Left lung (tissue), 14 donors: ENCODE measurements at places on chromosomes 2 and 18.

GRCh38 chr2:228444161-228444560 lies 262.7 kb upstream of the SPHKAP start:
- DNase-seq: no peak

DNA sequence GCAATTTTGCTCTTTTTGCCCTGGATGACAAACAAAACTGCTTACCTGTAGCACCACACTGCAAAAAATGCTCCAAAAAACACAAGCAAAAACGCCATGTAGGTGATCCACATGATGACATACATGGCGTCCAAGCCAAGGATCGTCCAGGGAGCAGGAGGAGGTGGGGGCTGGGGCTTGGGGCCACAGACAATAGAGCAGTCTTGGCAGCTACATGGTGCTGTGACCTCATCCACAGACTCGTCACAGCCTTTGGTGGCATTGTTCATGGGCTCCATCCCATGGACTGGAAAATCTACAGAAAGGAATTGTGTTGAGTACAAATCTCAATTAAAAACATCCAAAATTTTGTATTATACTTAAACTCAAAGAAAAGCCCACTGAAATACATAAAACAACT lies 26.1 kb downstream of the NPC1 start:
- DNase-seq: no peak

DNA sequence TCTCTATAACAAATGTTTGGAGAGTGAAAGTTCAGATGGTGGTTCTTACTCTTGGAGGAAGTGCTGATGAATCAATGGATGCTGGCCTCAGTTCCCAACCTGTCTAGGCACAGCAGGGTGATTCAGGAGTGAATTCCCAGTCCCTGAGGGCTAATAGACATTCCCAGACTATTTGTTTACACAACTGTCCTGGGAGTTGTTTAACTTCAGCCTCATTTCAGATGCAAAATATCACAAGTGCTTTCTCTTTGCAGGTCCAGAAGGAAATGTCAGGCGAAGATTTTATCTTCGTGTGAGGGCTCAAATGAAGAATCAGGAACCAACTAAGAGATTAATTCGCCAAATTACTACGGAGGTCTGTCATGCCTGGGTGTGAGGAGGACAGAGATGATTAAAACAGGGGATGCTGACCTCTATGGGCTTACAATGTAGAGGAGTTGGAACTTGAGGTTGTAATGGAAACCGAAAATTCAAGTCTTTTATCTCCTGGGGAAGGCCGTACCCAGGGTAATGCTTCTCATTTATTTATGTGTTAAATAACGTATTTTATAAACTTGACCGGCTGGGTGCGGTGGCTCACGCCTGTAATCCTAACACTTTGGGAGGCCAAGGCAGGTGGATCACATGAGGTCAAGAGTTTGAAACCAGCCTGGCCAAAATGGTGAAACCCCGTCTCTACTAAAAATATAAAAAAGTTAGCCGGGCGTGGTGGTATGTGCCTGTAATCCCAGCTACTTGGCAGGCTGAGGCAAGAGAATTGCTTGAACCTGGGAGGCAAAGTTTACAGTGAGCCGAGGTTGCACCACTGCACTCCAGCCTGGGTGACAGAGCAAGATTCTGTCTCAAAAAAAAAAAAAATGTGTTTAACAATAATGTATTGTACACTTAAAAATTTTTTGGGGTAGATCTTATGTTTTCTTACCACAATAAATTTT lies 38.7 kb upstream of the SLC1A4 start:
- DNase-seq: no peak

DNA sequence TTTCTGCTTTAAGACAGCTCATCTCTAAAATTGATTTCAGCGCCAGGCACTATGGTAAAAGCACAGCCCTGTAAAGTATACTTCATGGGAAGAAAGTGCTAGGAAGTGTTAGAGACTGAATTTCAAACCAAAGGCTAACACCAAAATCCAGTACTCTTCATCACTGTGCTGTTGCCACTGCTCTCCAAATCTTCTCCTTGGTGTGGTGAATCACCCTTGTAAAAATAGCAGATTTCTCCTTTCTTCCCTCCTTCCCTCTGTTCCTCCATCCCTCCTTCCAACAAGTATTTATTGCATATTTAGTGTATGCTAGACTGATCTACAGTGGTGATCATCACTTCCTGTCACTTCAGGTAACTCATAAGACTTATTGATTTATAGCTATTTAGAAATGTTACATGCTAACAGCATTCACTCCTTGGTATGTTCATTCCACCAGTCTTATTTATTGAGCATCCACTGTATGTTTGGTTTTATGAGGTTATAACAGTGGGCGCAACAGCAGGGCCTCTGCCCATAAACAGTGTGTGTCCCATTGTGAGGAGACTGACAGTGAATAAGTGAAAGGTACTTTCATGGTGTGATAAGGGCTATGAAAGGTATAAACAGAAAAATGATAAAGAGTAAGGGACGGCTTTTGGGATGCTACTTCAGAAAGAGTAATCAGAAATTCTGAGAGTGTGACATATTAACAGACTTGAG lies 20.0 kb downstream of the KDM3A start:
- no peak for DNase-seq

- no peak for DNase-seq
Observed at GRCh38 chr2:81895620-81896250, 1591.2 kb upstream of the LRRTM1 start.

DNA sequence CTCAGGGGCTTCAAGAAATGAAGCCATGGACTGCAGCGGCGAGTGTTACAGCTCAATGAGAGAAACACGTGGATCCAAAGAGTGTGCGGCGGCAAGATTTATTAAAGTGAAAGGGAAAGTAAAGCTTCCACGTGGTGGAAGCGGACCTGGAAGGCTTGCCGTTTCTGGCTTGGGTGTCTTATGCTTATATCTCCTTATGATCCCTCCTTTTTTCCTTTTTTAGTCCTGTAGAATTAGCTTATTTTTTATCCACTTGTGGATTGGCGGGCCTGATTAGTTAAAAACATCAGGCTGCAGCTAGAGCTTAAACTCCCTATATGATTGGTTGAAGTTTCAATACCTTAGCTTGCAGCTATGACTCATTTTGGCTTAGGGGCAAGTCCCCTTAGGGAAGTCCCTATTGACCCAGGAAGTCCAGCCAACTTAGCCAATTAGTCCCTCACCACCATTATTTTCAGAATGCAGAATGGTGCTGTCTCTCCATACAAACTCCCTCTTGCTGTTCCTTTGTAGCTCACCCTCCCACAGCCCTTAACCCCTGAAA lies 11.6 kb upstream of the HNMT start:
- DNase-seq: no peak

- no peak for DNase-seq
Observed at GRCh38 chr2:219433666-219434467, 776 bp upstream of the SPEG start.

- no peak for DNase-seq
Observed at GRCh38 chr2:240433973-240434727, 1.3 kb upstream of the GPC1 start.

DNA sequence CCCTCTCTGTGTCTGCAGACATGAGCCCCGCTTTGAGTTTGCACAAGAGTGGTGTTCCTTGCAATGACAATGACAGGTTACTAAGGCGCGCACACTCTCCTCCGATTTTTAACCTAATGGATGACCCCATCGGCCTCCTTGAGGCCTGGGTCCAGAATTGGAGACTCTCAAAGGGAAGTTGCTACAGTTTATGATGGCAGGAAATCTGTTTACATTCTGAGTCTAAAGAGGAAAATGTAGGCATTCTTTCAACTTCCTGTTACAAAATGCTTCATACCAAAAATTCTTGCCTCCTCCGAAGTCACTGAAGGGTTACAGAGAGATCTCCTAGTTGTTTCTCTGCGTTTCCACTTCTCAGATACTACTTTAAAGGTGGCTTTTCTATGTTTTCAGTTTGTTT lies 225.3 kb upstream of the AGAP1 start:
- DNase-seq: no peak

DNA sequence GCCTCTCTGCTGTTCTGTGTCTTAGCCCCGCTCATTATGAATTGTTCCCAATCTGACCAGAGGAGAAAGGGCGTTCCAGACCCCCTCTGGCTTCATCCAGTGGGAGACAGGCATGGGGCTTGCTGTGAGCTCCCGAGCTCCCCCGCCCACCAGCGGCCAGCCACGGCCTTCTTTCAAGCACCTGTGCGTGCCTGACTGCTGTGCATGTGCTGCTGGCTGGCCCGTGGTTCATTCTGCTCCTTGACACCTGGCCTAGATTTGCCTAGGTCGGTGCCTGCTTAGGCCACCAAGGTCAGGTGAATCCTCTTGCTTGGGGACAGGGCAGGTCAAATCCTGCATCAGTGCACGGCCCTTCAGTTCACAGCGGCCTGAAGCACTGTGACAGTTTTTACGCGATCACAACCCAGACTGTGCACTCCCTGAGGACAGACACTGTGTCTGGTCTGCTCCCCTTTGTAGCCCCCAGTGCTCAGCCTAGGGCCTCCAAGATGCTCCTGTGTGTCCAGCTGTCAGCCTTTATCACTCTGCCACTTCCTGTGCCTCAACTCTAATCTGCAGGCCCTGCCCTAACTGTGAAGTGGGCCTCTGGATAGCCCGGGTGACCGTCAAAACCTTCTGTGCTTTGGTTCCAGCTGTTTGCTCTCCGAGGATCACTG lies 3.6 kb upstream of the LPIN1 start:
- DNase-seq: no peak

GRCh38 chr2:28901841-28902240 lies 7.4 kb downstream of the WDR43 start:
- DNase-seq: no peak

- DNase-seq: no peak
Observed at GRCh38 chr2:11749646-11750349, 3.4 kb downstream of the LPIN1 start.
